ENCODE measurements at places on chromosomes 4 and X.

GRCh38 chrX:154466036-154466435, 8.0 kb downstream of the PLXNA3 start:
- DNase-seq = no peak

GRCh38 chr4:13992975-13993520, 365.5 kb upstream of the BOD1L1 start:
- DNase-seq = no peak

- DNase-seq = no peak
Observed at GRCh38 chrX:97060020-97060419, 176.3 kb downstream of the RPA4 start.

DNA sequence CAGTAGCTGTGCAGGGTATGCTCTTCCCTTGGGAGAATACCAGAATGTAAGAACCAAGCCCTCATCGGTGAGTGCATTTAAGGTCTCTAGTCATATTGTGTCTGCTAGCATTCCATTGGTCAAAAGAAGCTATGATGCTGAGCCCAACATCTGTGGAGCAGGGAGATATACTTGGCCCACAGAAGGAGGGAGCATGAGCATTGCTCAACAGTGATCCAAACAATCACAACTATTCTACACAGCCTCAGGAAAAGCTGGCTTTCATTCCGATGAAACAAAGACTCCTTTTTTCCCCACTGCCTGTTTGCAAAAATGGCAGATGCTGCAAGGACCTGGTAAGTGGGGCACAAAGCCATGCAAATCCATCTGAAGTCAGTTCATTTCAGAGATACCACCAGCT, 80.6 kb upstream of the DHX15 start:
- DNase-seq = no peak

GRCh38 chr4:100016191-100016590, 66.1 kb upstream of the H2AZ1 start:
- DNase-seq = no peak

- no peak for DNase-seq
Observed at GRCh38 chr4:30724247-30724646, 4.1 kb downstream of the PCDH7 start.

GRCh38 chr4:52813546-52813945, 48.6 kb upstream of the RASL11B start:
- no peak for DNase-seq

- DNase-seq = no peak
Observed at GRCh38 chrX:84047339-84047738, 140.7 kb downstream of the RPS6KA6 start.

- DNase-seq = no peak
Observed at GRCh38 chr4:98620087-98620784, 38.2 kb downstream of the TSPAN5 start.

GRCh38 chr4:147488556-147488955, 7.7 kb downstream of the EDNRA start:
- DNase-seq = no peak

DNA sequence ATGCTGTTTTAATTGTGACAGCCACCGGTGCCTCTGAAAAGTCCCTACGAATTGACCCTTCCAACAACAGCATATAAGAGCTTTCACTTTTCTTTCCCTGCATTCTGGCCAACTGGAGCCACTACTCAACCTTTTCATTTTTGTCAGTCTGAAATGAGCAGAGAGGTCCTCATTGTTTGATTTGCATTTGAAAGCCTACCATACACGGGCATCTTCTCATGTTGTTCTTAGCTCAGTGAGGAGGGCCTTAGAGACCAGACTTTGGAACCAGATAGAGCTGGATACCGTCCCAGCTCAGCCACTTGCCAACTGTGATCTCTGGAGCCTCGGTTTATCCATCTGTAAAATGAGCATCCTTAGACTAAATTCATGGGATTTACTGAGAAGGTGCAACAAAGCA, 16.9 kb upstream of the TMSB4X start:
- no peak for DNase-seq

GRCh38 chr4:113614414-113614813, 147.1 kb downstream of the CAMK2D start:
- no peak for DNase-seq

DNA sequence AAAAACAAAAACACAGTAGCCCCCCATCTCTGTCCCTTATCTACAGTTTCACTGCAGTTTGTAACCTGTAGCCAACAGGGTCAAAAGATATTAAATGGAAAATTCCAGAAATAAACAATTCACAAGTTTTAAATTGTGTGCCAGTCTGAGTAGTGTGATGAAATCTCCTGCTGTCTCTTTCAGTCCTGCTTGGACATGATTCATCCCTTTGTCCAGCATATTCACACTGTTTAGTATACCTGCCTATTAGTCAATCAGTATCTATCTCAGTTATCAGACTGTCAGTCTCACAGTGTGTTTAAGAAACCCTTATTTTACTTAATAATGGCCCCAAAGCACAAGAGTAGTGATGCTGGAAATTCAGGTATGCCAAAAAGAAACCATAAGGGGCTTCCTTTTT, 21.9 kb downstream of the CNOT6L start:
- no peak for DNase-seq

GRCh38 chr4:40212674-40213527, 16.1 kb downstream of the RHOH start:
- no peak for DNase-seq

DNA sequence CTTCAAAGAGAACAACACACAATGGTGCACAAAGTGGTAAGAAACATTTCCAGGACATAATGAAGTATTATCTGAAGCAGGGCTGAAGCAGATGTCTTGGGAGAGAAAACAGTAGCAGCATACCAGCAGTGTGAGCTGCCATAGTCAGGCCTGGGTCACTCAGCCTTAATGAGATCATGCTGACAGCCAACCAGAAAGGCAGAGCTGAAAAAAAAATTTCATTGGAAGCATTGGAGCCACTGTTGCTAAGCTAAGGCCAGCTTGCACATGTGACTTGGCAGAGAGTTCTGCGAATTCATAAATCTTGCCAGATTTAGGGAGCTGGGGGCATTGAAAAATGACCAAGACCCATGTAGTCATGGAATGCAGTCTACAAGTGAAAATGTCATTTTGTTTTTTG, 444.0 kb upstream of the PITX2 start:
- DNase-seq = no peak

DNA sequence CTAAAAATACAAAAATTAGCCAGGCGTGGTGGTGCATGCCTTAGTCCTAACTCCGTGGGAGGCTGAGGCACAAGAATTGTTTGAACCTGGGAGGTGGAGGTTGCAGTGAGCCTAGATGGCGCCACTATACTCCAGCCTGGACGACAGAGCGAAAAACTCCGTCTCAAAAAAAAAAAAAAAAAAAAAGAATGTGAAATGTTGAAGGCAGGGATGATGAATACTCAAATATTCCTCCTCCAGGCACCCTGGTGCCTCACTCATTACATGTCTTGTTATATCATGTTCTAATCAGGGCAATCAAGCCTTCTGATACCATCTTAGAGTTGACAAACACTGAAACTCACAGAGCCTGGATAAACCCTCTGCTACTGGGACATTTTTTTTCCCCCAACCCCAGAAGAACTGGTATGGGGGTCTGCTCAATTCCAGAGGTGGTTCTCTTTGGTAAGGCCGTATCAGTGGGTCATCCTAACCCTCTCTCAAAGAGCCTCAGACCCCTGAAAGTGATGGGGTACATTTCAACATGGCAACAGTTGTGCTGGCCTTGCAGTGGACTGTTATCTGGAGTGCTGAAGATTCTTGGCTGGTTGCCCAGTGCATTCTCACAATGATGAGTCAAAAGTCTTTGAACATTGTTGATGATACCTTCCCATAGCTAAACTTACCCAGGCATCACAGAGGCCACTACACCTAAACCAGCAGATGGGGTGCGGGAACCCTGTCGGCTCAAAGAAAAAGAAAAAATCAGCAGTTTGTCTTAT, 2.4 kb upstream of the SH3KBP1 start:
- no peak for DNase-seq

- DNase-seq = no peak
Observed at GRCh38 chrX:39855748-39856129, 242.0 kb downstream of the BCOR start.

DNA sequence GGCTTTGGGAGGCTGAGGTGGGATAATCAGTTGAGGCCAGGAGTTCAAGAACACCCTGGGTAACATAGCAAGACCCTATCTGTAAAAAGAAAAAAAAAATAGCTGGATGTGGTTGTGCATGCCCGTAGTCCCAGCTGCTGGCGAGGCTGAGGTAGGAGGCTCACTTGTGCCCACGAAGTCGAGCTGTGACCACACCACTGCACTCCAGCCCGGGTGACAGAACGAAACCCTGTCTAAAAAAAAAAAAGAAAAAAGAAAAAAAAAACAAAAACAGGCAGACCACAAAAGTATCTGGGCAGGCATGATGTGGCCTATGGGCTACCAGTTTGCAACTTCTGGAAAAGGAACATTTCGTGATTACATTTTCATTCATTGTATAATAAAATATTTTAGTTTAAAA, 38.1 kb upstream of the RASGEF1B start:
- no peak for DNase-seq

GRCh38 chr4:22978656-22979055, 285.9 kb downstream of the GBA3 start:
- DNase-seq = no peak

GRCh38 chr4:176910646-176911045, 117.9 kb upstream of the VEGFC start:
- DNase-seq = no peak

DNA sequence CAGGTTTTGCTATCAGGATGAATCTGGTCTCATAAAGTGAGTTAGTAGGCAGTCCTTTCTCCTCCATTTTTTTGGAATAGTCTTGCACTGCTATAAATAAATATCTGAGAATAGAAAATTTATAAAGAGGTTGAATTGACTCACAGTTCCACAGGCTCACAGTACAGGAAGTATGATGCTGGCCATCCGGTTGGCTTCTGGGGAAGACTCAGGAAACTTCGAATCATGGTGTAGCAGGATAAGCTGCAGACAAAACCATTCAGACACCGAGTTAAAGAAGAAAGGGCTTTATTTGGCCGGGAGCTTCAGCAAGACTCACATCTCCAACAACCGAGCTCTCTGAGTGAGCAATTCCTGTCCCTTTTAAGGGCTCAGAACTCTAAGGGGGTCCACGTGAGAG, 348.2 kb downstream of the KCTD8 start:
- DNase-seq = no peak

- DNase-seq = no peak
Observed at GRCh38 chr4:24794916-24795665, at the start of gene SOD3. Gene SOD3, plus strand, starts transcription at chr4:24795573. Its CDS starts 3,949 bp downstream, at chr4:24799522.

DNA sequence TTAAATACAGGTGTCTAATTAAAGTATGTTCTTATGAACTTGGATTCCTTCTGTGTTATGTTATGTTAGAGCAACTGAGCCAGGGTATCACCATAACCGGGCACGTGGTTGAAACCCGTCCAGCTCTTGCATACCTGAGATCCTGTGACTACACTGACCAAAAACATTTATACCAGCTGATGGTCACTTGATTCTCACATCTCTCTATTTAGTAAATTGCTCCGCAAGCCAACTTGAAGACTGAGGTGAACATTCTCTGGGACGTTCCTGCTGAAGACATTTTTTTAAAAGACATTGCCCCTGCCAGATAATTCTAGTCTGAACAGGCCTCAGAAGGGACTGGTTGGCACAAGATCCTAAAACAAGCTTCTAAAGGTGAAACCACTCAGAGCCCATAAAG, 550.0 kb upstream of the DIPK2B start:
- no peak for DNase-seq

- DNase-seq = no peak
Observed at GRCh38 chr4:43242606-43243005, 350.1 kb downstream of the GRXCR1 start.

GRCh38 chr4:51878431-51878830, 35.5 kb downstream of the DCUN1D4 start:
- DNase-seq = no peak

- DNase-seq = no peak
Observed at GRCh38 chr4:138320831-138321230, 78.7 kb upstream of the SLC7A11 start.

- no peak for DNase-seq
Observed at GRCh38 chrX:39416547-39417260, 615.4 kb downstream of the MID1IP1 start.

- no peak for DNase-seq
Observed at GRCh38 chrX:82816562-82816961, 691.5 kb upstream of the POU3F4 start.

DNA sequence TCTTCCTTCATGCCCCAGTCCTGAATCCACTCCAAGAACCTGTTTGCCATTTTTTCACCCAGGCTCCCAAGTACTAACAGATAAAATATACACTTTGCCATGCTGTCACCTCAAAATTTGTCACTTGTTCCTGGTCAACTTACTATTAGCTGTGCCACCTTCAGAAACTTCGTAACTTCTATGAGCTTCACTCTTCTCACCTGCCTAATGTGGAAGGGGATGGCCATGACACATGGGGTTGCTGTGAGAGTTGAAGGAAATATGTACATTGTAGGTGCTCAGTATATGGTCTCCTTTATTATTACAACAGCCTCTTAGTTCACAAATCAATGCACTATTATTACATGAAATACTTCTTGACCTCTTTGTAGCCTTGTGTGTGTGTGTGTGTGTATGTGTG, 10.4 kb downstream of the TMSB4X start:
- DNase-seq = no peak

- no peak for DNase-seq
Observed at GRCh38 chr4:654871-655463, 19.1 kb downstream of the ATP5ME start.

- DNase-seq = no peak
Observed at GRCh38 chrX:131704136-131704695, 160.3 kb downstream of the OR13H1 start.

GRCh38 chrX:87397103-87397886, 120.3 kb upstream of the KLHL4 start:
- DNase-seq = no peak

DNA sequence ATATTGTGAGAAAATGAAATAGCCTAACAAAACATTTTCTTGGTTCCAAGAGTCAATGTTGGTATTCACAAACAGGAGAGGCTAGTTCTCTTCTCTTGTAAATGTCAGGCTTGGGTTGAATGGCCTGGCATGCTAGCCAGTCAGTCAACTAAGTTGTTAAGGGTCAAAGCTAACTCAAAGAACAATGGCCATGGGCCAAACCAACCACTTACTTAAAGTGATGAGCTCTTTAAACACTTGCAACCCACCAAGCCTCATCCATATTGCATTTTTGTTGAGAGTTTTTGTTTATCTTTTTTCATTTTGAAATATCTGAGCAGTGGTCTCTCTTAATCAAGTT, 394.5 kb downstream of the RAB28 start:
- DNase-seq = no peak

DNA sequence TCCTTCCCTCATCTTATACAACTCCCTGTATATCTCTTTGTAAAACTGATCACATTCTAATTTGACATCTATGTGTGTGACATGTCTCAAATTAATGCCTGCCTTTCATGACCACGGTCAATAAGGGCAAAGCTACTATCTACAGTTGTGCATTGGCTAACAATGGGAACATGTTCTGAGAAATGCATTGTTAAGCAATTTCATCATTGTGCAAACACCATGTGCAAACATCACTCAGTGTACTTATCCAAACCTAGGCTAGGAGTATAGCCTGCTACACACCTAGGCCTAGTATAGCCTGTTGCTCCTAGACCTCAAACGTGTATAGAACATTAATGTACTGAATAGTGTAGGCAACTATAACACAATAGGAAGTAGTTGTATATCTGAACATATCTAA, 95.0 kb downstream of the BANK1 start:
- no peak for DNase-seq
